ENCODE measurements at places on chromosomes 11 and 22. TPM values are rescaled to one million over a fixed set of nuclear protein-coding genes. Genes with fewer than 3 reads are reported as not detected.

The PLA2G3 gene
- 0.24 TPM for total RNA-seq

The NAALAD2 gene
- total RNA-seq, result not detected

The OR56A1 gene
- not detected for total RNA-seq

The IGLL5 gene
- total RNA-seq, result not detected

The SLC7A4 gene
- 2.4 TPM for total RNA-seq

The FAM76B gene
- total RNA-seq, result 10.1 TPM

The DRICH1 gene
- total RNA-seq, result not detected

The MACROD1 gene
- 28.3 TPM for total RNA-seq

The ACRV1 gene
- under 0.01 TPM for total RNA-seq

The ABCC8 gene
- not detected for total RNA-seq

The AP5B1 gene
- 23.4 TPM for total RNA-seq

The DCHS1 gene
- total RNA-seq, result 0.21 TPM

The RCOR2 gene
- total RNA-seq, result 1.9 TPM

The CELSR1 gene
- 81.2 TPM for total RNA-seq

All from tracheal epithelial cell (primary cell).